Muscle of back (tissue), 13 donors: ENCODE measurements at places on chromosomes 6 and 20.

DNA sequence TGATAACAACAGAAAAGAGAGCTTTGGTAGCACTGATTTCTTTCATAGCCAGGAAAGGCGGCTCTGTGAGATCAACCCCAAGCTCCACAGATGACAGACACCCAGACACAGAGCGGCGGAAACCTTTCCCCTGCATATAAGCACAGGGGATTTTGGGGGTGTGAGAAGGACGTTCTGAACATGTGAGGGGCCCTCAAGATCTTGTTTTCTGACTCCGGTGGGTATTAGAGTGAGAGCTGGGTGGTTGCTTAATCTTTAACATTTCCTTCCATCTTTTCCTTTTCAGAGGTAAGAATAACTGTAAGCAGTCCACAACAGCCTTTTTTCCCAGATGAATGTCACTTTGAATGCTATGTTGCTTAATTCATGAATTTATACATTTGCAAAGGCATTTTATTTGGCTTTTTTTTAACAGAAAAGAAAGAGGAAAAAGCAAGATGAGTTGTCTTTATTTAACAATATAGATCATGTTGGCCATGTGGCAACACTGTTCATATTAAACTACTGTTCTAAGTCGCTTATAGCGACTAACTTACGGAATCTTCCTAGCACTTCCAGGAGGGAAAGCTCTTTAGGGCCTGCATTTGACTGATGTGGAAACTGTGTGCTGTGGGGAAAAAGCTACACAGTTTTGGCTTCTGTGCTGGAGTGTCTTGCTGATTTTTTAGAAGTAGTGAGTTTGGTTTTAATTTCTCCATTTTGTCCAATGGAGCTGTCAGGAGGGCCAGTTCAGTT lies 80.5 kb upstream of the NAA20 start:
- DNase-seq = no peak

DNA sequence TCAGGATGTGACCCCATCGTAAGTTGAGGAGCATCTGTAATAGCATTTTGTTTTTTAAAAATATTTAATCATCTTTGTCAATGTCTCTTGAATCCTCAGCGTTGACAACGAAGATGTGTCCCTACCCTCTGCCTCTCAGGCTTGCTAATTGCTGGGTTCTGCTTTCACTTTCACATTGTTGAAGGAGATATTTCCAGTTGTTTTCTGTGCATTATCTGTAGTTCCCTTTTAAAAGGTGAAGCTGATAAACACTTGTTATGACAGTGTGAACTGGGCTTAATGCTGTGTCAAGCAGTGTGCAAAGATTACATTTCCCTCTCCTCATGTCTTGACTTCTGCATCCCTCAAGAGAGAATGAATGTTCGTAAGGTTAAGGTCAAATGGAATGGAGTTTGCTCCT lies 54.9 kb downstream of the CSE1L start:
- DNase-seq = no peak

DNA sequence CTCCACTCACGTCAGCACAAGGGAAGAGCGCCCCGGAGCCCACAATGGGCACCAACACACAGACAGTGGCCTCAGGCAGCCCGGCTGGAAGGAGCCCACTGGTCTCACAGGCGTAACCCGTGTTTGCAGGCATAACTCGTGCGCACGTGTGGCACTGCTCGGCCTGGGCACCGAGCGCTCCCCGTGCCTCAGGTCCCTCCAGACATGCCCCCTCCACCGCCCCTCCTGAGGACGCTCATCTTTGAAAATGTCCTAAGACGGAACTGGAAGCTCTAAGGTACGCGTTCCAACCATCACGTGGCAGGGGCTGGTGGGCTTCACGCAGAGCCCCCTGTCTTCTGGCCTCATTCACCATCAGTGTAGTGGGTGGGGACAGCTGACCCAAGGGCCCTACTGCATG lies 44.6 kb downstream of the SSR1 start:
- DNase-seq = no peak

DNA sequence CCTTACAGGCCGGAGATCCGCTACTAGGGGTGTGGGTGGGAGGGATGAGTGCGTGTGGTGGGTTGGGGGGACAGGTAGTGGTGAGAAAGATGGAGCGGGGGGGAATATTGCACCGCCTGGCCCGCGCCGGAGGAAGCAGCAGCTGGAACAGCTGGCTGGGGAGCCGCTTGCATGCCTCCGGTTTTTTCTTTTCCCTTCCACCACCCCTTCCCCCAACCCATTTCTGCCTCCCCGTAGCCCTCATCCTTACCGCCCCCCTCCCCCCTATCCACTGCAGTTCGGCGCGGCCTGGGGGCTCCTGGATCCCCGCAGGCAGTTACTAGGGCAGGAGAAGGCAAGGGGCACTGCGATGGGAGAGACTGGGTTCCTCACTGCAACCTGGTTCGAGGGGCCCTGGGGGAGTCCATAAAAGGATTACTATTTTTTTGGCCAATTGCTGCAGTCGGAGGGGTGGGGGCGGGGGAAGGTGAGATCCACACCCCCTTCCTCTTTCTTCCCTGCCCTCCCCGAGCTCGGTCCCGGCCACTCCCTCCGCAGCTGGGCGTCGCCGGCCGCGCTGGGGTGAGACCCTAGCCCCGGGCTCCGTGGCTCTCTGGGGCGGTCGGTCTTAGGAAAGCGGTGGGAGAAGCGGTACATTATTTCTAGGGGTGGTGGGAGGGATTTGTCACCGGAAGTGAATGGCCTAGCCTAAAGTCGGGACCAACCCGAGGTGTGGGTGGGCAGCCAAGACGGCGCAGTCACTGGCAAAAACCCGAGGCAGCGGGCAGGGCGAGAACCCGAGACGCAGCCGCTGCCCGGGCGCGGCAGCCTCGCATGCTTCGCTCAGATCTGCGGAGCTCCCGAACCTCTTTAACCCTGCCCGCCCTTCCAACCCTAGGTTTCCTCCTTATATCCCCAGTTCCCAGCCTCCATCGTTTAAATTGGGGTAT lies 824 bp upstream of the TBCC start:
- DNase-seq = peak; percentile 92

- peak; percentile 60 for DNase-seq
Measured at GRCh38 chr6:125201961-125202729, 48.6 kb downstream of the TPD52L1 start.
